Activated CD8-positive, alpha-beta memory T cell treated with anti-CD3 and anti-CD28 coated beads, Interleukin-2, amount 10 ng/mL, durations not matched to agents 7 days and 5 days (primary cell): ENCODE measurements at places on chromosomes 2 and 18. TPM values are rescaled to one million over a fixed set of nuclear protein-coding genes. Genes with fewer than 3 reads are reported as not detected.
A peak's percentile ranks its signal among the peaks of the same experiment; 100 is the strongest.

- no peak for DNase-seq
- H3K27me3 ChIP-seq: peaks cover 30% of the 10 kb centered on the region
- H3K4me3 ChIP-seq: no peak overlapping the region
Observed at GRCh38 chr2:177733-178132, 86.1 kb downstream of the SH3YL1 start.

DNA sequence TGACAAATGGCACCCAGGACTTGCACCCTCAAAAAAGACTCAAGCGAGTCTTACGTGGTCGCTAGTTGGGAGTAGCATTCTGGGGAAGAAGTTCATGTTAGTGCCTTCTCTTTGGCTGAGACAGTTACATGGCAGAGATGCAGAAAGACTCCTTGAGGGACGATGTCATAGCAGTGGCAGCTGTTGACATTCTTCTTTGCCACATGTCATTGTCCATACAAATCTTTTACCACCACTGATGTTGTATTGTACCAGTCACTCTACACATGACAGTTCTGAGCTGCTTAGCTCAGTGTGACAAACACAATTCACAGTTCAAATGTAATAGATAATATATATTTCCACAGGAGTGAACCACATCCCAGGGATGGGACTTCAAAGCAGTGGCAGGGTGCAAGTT lies 197.1 kb downstream of the TCF4 start:
- no peak for DNase-seq
- no peaks in the 10 kb centered on the region for H3K27me3 ChIP-seq
- no peaks in the 10 kb centered on the region for H3K36me3 ChIP-seq
- H3K4me3 ChIP-seq: no peak overlapping the region

The PROKR1 gene
- total RNA-seq: not detected

DNA sequence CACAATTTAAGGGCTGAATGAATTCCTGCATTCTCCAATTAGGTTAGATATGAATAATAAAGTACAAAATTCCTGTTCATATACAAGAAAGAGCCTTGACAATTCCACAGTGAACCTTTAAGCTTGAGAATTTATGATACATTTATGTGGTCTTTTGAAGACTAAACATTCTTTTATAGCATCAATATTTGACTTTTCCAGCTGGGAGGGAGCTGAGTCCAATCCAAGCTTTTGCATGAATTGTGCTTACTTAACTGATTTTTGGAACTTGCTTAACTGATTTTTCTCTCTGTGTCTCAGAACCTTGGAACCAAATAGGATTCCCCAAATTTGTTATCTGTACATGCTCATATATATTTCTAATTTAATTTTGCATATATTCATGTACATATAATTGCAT lies 388.0 kb downstream of the TRIB2 start:
- no peak overlapping the region for H3K4me3 ChIP-seq
- H3K4me1 ChIP-seq: no peaks in the 10 kb centered on the region
- H3K27ac ChIP-seq: no peak overlapping the region
- no peaks in the 10 kb centered on the region for H3K27me3 ChIP-seq
- no peaks in the 10 kb centered on the region for H3K36me3 ChIP-seq
- DNase-seq: no peak

DNA sequence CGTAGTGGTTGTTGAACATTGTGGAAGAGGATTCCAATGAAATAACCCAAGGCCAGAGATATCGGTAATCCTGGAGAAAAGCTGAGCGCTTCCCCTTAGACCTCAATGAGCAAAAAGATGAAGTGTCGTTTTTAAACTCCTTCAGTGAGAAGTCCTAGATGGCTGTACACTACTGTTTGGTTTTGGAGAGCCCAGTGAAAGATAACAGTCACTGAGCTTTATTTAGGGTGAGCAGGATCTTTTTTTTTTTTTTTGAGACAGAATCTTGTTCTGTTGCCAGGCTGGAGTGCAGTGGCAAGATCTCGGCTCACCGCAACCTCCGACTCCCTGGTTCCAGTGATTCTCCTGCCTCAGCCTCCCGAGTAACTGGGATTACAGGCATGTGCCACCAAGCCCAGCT lies 24.2 kb downstream of the LRRC30 start:
- no peaks in the 10 kb centered on the region for H3K4me1 ChIP-seq
- no peaks in the 10 kb centered on the region for H3K36me3 ChIP-seq
- no peak for DNase-seq
- no peak overlapping the region for H3K27ac ChIP-seq
- H3K4me3 ChIP-seq: no peak overlapping the region

DNA sequence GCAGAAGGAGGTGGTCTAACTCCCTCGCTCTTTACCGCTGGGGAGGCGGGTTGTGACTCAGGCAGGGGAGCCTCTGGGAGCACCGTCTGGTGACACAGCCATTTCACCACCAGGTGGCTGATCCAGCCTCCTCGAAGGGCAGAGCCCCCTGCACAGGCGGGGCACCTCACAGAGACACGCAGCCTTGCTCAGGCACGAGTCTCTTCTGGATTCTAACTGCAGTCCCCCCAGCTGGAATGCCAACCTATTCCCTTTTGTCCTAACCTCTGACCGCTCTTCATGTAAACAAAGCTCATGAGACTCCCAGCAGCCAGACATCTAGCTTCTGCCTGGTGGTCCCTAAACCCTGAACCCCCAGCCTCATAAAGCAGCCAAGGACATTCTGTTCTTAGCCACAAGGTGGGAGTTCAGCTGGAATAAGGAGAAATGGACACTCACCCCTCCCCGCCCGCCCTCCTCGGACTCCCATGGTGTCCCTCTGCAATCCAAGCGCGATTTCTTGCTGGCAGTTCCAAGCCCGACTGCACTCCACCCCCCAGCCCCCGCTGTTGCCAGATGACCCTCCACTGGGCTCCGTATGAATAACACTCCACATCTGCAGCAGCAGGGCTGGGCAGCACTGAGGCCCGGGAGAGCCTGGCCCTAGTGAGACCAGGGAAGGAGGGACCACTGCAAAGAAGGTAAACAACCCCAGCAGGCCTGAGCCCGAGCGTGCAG lies 84.3 kb downstream of the TNS1 start:
- H3K4me3 ChIP-seq: no peak overlapping the region
- H3K4me1 ChIP-seq: no peaks in the 10 kb centered on the region
- H3K27ac ChIP-seq: no peak overlapping the region
- peaks cover 5% of the 10 kb centered on the region for H3K27me3 ChIP-seq
- DNase-seq: no peak
- no peaks in the 10 kb centered on the region for H3K36me3 ChIP-seq

DNA sequence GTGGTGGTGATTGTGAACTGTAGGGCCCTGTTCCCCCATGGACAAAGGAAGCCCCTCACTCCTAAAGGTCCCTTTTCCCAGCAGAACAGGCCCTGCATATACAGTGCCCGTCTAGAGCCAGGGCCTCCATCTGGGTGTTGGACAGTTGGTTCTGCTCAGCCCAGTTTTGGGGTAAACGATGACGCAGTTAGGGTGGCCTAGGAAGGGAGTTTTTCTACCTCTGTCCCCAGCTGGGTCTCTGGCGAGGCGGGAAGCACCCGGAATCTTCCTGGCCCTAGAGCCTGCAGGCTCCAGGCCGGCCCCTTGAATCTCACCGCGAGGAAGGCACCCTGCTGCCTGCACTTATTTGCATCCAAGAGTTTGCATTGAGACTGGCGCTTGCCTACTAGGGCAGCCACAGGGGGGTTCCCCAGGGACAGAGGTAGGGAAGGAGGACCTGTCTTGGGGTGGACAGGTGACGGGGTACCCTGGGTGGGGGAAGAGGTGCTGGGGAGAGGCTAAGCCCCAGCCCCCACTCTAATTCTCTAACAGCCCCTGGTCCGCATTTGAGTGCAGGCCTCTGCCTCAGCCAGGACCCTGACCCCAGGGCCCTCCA lies 529 bp upstream of the MTA3 start:
- H3K27me3 ChIP-seq: no peaks in the 10 kb centered on the region
- DNase-seq: no peak
- peaks cover 8% of the 10 kb centered on the region for H3K36me3 ChIP-seq
- peaks cover 13% of the 10 kb centered on the region for H3K4me1 ChIP-seq
- H3K27ac ChIP-seq: no peak overlapping the region
- peak overlapping the region; percentile 1 for H3K4me3 ChIP-seq

- peaks cover 18% of the 10 kb centered on the region for H3K36me3 ChIP-seq
- peaks cover 35% of the 10 kb centered on the region for H3K4me1 ChIP-seq
Observed at GRCh38 chr2:102082571-102083392, 59.8 kb upstream of the IL1R1 start.

- no peak overlapping the region for H3K27ac ChIP-seq
- H3K4me1 ChIP-seq: no peaks in the 10 kb centered on the region
- H3K36me3 ChIP-seq: no peaks in the 10 kb centered on the region
- no peak for DNase-seq
- no peak overlapping the region for H3K4me3 ChIP-seq
Observed at GRCh38 chr2:1931003-1931914, 186.9 kb upstream of the PXDN start.

The HAAO gene
- total RNA-seq: 0.56 TPM

The OSR1 gene
- not detected for total RNA-seq

The WDR7 gene
- 35.9 TPM for total RNA-seq

The TNFAIP6 gene
- total RNA-seq: not detected

GRCh38 chr2:46306330-46306751 lies 9.1 kb downstream of the EPAS1 start:
- peaks cover 38% of the 10 kb centered on the region for H3K27me3 ChIP-seq
- H3K4me3 ChIP-seq: no peak overlapping the region
- peaks cover 7% of the 10 kb centered on the region for H3K36me3 ChIP-seq
- peaks cover 34% of the 10 kb centered on the region for H3K4me1 ChIP-seq

GRCh38 chr18:38790303-38790702 lies 1224.7 kb upstream of the CELF4 start:
- H3K36me3 ChIP-seq: no peaks in the 10 kb centered on the region
- no peaks in the 10 kb centered on the region for H3K4me1 ChIP-seq
- no peaks in the 10 kb centered on the region for H3K27me3 ChIP-seq
- H3K4me3 ChIP-seq: no peak overlapping the region
- DNase-seq: no peak

The NT5DC4 gene
- total RNA-seq: not detected
